Aorta (tissue), 5 donors: ENCODE measurements at places on chromosomes 1 and 21. TPM values are rescaled to one million over a fixed set of nuclear protein-coding genes. Genes with fewer than 3 reads are reported as not detected.

DNA sequence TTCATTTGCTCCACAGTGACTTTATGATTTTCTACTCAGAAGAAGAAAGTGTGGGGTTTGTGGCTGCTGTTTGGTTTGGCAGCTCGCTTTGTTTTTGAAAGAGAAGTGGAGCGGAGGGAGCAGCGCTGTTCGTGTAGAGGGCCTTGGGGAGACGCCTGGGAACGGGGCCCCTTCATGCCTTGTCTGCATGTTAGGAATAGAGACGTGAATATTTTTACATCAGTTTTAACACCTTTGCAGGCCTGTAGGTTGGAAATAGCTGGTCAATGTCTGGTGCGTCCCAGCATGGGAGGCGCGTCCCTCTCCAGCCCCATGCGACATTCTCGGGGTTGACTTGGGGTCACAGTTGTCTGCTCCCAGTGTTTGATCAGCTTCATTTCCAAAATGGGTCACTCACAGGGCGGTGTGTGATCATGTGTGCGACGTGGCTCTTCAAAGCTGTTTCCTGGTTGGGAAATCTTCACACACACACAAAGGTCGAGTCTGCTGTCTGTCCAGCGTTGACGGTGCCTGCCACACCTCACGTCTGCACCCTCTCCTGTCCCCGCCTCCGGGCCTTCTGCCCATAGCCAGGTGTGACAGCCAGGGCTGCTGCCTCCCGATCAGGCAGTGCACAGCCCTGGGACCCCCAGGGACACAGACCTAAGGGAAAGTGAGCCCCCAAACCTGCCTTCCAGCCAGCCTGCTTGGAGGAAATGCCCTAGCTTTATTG is 149.2 kb downstream of the PSMG1 start:
- no peak for DNase-seq

GRCh38 chr1:30936541-30937171 is 28.1 kb upstream of the SDC3 start:
- DNase-seq: no peak

DNA sequence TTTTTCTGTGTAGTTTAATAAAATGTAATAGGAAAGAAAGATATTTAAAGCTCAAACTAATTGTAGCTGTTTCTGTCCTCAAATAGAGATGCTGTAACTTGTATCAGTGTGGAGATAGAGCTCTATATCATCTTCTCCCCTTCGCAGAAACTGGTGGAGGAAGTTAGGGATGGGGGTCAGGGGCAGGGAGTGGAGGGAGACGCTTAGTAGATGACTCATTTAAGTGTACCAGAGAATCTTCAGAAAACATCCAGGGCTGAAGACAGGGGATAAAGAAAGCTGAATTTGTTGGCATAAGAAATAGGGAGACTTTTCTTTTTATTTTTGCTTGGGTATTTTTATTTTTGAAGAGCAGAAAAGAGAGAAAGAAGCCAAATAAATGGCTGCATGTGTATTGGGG is 282.6 kb upstream of the DPYD start:
- no peak for DNase-seq

Gene POU3F1
- total RNA-seq: 0.55 TPM

GRCh38 chr1:41341772-41342562 is 19.3 kb upstream of the FOXO6 start:
- DNase-seq: peak; percentile 64

DNA sequence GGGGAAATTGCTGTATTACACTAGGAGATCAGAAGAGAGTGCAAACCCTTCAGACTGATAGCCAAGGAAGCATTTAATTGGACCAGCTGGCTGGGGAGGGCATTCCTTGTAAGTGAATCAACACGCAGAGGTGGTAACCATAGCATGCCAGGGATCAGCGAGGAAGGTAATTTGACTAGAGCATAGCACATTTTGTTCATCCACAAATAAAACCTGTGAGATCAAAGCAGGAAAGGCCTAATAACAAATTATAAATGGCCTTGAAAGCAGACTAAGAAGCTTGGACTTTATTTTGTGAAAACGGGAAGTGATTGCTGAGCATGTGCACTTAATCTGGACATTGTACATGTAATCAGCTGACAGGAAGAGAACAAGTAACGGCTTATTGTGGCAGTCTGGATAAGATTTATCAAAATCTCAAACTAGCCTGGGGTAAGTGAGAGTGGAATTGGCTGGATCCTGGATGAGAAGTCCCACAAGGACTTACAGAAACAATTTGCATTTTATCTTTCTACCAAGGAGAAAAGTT is 11.7 kb upstream of the CD55 start:
- DNase-seq: no peak

Gene ADORA3
- 4.3 TPM for total RNA-seq

- DNase-seq: no peak
Measured at GRCh38 chr1:225996946-225997545, 2.1 kb downstream of the SDE2 start.

GRCh38 chr1:214220891-214221290 is 60.1 kb upstream of the SMYD2 start:
- no peak for DNase-seq

Gene ERG
- 113 TPM for total RNA-seq

Gene EXO1
- total RNA-seq: 0.65 TPM

- DNase-seq: no peak
Measured at GRCh38 chr1:247453245-247453644, 4.7 kb downstream of the OR2B11 start.

Gene ITGB3BP
- total RNA-seq: 7.2 TPM

Gene REN
- not detected for total RNA-seq

- no peak for DNase-seq
Measured at GRCh38 chr1:20472860-20473711, 12.9 kb downstream of the CAMK2N1 start.

Gene KCNN3
- 4.7 TPM for total RNA-seq

- no peak for DNase-seq
Measured at GRCh38 chr21:16177532-16177931, 447.8 kb downstream of the USP25 start.

- no peak for DNase-seq
Measured at GRCh38 chr1:212668477-212668876, 31.2 kb downstream of the BATF3 start.

DNA sequence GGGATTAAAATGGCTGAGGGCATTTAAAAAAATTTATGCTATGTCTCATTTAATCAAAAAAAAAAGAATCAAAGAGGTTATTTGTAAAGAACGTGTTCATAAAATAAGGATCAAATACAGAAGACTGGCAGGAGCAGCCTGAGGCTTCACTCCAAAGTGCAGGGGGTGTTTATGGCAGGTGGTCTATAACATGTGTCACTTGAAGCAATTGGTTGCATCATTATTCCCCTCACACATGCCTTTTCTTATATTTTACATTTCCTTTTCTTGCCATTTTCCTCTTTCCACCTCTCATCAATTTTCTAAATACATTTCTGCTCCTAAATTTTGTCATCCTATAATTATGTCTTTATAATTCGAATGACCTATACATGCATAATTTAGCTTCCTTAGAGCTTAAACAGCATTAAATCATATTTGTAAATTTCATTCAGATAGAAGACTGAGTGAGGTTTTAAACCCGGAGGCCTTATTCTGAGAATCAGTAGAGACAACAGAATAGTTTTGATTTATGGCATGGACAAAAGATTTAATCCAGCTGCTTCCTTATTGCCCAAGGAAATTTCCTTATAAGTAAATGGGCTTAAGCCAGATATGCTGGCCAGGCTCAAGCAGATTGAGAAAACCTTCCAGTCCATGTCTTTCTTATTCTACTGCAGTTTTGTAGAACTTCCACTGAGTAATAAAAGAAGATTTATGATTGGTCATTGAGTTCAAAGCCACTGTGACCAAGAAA is 322.8 kb downstream of the TGFB2 start:
- DNase-seq: no peak

DNA sequence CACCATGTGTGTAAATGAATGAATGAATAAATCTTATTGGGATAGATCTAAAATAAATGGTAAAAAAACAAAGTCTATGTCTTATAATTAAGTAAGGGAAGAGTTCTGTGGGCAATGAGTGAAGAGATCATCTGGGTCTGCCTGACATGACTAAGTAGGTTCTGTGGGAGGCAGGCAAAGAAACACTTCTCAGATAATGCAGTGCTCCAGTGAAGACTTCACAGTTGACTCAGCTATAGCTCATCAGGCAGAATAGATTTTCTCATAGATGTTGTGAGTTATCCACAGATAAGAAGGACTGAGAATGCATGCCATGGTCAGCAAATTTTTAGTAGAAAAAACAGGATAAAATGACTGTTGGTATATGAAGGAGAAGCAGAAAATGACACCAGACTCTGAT is 12.4 kb downstream of the KRTAP22-2 start:
- DNase-seq: no peak

GRCh38 chr1:27959792-27960603 is at the start of gene XKR8:
Gene XKR8, plus strand, starts transcription at chr1:27959973. Its CDS starts 97 bp downstream, at chr1:27960070.
- DNase-seq: peak; percentile 92

Gene S100A8
- total RNA-seq: 185 TPM

Gene LCE3D
- not detected for total RNA-seq

Gene TMEM50B
- total RNA-seq: 45.2 TPM

Gene OR2T27
- not detected for total RNA-seq

GRCh38 chr1:42973286-42973685 is 14.6 kb upstream of the SLC2A1 start:
- DNase-seq: no peak

DNA sequence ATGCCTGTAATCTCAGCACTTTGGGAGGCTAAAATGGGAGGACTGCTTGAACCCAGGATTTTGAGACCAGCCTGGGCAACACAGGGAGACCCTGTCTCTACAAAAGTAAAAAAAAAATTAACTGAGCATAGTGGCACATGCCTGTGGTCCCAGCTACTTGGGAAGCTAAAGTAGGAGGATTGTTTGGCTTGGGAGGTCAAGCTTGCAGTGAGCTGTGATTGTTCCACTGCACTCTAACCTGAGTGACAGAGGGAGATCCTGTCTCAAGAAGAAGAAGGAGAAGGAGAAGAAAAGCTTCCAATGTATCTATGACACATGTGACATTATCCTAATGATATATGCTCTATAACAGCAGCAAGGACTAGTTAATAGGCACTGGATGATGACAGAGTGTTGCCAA is 20.1 kb upstream of the ARHGAP29 start:
- no peak for DNase-seq

Gene TFF3
- 3.8 TPM for total RNA-seq

DNA sequence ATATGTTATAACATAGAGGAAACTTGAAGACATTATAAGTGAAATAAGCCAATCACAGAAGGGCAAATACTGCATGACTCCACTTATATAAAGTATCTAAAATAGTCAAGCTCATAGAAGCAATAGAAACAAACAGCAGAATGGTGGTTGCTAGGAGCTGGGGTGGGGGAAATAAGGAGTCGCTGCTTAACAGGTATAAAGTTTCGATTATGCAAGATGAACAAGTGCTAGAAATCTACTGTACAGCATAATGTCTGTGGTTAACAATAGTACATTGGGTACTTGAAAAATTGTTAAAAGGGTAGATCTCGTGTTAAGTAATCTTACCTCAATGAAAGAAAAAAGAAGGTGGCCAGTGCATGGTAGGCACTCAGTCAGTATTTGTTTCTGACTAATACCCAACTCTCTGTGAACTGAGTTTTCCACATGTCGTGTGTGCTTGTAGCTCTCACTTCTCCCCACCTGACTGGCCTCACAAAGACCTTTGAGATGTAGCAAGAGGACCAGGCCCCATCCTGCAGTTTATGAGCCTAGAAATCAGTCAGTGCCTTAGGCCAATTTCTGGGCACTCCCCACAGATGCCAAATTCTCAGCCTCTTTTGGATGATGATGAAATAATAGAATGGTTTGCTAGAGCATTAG is 14.7 kb upstream of the SPRR5 start:
- DNase-seq: no peak

DNA sequence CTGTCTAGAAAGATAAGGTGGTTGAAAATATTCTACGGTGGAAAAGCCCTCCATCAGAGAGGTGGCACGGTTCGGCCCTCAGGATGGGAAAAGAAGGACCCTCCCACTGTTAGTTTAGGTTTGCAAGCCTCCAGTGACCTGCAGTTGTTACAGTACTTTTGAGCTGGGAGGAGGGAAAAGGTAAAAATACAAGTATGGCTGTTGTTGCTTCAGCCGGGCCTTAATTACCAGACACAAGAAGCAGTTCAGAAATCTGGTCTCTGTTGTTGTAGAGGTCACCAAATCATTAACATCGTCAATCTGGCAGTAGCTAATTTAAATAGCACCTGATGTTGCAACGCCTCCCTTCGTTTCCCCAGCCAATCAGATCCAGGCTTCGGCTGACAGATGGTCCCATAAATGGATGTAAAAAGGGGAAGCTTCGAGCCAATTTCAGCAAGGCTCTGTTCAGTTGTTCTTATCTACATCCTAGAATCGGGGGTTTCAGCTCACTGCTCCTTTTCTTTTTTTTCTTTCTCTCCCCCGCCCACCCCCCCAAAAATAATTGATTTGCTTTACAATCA is at the start of gene ELAVL4:
ELAVL4 (plus strand) TSS at position 424 of the 563 bp plus-strand sequence. CDS start 270 bp downstream, outside the sequence.
- no peak for DNase-seq

Gene TIE1
- 41.0 TPM for total RNA-seq

Gene TAF12
- 14.6 TPM for total RNA-seq

DNA sequence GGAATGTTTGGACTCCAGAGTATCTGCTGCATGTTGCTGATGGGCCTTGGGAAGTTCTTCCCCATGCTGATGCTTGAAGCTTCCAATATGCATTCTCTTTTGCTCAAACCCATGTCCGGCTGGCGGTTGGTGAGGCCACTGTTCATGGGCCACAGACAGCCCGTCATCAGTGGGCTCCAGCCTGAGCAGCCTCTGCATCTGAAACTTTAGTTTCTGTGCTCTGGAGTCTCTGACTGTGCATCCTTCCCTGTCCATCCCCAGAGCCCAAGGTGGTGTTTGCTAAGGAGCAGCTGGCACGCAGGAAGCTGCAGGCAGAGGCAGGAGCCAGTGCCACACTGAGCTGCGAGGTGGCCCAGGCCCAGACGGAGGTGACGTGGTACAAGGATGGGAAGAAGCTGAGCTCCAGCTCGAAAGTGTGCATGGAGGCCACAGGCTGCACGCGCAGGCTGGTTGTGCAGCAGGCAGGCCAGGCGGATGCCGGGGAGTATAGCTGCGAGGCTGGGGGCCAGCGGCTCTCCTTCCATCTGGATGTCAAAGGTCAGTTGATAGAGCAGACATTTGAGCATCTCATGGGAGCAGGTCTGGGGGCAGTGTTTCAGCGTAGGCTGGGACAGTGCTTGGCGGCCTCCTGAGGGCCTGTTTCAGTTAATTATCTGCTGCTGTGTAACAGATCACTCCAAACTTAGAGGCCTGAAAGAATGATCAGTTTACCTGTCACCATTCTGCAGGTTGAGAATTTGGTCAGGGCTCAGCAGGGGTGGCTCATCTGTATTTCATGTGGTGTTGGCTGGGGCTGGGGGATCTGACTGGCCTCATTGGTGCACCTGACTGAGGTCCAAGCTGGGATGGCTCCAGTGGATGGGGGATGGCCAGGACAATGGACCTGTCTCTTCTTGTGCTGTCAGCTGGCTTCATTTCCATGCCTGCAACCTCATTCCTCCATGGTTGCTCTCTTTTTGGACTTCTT is 16.6 kb downstream of the OBSCN start:
- DNase-seq: no peak
